ENCODE measurements at places on chromosomes 2 and 18.

- peak; percentile 6 for DNase-seq
Observed at GRCh38 chr2:158113741-158114295, 12.1 kb downstream of the UPP2 start.

DNA sequence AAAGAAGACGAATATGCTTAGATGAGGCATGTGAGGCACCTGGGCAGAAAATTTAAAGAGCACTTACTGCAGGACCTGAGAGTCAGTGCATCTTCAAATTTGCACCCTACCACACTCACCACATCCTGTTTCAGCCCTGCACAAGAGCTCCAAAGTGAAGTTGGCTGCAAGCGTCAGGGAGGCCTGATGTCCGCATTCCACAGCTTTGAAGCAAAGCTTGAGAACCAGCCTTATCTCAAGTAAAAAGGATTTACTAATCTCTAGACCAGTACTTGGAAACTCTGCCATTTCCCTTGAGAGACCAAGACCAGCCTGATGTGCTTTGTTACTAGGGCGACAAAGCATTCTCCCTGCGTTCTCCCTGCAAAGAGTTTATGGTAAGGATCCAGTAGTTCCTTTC is 3.4 kb upstream of the ASNSD1 start:
- DNase-seq: no peak

DNA sequence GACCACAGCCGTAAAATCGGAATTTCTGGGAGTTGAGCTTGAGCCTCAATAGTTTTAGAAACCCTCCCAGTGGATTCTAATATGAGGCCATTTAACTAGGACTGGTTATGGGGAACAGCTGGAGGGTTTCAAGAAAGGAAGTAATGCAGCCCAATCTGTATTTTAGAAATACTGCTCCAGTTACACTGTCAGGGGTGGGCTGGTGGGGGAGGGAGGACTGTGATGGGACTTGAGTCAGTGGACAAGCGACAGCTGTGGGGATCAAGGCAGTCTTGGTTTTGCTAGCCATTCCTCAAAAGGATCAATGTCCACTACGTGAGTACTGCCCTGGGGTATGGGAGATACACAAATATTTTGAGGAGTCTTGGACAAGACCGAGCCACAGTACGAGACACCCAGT is 34.8 kb downstream of the ASB1 start:
- DNase-seq: no peak

DNA sequence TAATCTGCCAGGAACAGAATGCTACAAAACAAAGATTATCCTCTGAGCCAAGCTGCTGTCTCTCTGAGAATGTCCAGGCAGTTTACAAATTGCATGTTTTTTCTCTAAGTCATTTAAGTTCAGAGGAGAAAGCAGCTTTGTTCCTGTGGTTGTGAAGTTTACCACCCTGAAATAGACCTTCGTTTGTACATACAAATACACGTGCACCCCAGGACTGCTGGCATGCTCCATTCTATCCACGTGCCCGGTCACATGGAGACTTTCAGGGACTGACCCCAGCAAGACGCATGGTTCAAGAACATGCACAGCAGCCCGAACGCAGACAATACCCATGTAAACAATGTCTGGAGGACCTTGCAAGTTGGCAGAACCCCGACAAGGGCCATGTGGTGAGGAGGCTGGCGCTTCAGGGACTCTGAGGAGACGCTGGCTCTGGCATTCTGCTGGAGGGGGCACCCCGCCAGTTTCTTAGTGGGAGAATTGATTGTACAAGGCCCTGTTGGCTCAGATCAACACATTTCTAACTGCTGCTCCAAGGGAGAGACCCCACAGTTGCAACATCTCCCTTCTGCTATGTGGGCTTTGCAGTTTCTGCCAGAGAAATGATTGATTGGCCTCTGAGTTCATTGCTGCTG is 33.3 kb downstream of the FAM178B start:
- no peak for DNase-seq

GRCh38 chr2:19360966-19361321 is 2.5 kb upstream of the OSR1 start:
- no peak for DNase-seq

GRCh38 chr2:195613922-195614321 is 43.1 kb upstream of the SLC39A10 start:
- no peak for DNase-seq

GRCh38 chr2:43083710-43084698 is 142.4 kb downstream of the ZFP36L2 start:
- no peak for DNase-seq

DNA sequence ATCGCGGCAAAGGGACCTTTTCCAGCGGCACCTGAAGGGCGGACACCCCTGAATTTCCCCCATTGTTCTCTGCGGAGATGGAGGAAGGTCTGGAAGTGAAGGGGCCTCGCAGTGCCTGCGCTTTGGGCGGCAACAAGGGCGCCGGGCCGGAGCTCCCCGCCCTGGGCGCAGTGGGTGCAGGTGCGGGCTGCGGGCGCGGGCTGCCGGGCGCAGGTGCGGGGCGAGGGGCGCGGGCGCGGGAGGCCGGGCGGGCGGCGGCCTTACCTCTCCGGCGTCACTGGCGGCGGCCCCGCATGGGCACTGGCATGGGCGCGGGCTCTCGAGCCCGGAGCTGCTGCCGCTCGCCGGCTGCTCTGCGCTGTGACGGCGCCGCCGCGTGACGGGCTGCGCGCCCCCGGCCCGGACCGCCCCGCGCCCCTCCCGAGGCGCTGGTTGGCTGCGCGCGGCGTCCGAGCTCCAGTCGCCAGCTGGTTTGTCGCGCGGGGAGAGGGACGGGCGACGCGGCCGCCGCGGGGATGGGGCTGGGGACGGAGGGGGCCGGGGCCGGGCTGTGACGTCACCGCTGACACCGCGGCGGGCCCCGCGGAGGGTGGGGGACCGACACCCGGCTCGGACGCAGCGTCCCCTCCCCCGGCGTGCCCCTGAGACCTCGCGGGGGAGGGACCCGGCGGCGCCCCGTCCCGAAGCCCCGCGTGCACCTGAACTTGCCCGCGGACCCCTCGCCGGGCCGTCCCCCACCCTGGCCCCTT is at the start of gene KIF1A:
KIF1A (minus strand) TSS at position 362 of the 749 bp plus-strand sequence. CDS start 22,467 bp downstream, outside the sequence.
- DNase-seq: peak; percentile 78

- DNase-seq: no peak
Observed at GRCh38 chr2:69285379-69285894, 101.6 kb downstream of the GFPT1 start.

DNA sequence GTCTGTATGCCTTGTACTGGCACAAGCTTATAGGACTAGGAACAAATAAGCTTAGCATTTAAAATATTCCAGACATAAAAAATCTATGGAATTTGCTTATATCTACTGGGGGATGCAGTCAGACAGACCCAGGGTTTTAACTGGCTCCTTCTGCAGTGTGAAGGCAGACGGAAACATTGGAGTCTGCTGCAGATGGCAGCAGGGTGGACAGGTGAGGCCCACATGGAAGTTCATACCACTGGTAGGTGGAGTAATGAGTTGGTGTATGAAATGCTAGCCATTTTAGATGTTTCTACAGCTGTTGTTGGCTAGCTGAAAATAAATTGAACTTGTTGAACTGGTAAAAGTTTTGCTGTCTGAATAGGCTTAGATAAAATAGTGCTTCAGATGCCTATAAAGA is 17.7 kb downstream of the SPTBN1 start:
- no peak for DNase-seq

- no peak for DNase-seq
Observed at GRCh38 chr2:234679301-234679740, 182.4 kb upstream of the ARL4C start.

GRCh38 chr2:138272524-138273195 is 228.9 kb upstream of the SPOPL start:
- no peak for DNase-seq

DNA sequence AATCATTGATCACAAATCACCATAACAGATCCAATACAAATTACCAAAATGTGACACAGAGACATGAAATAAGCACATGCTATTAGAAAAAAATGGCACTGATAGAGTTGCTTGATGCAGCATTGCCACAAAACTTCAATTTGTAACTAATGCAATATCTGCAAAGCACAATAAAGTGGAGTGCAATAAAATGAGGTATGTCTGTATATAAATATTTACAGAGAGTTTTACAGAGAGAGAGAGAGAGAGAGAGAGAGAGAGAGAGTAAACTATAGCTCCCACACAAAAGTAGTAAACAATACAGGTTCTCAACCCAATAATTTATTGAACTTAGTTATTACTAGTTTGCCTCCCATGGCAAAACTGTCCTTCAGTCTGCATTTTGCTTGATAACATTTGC is 1807.0 kb downstream of the SUCLG1 start:
- DNase-seq: no peak

GRCh38 chr2:133270550-133270949 is 297.7 kb downstream of the NCKAP5 start:
- no peak for DNase-seq

DNA sequence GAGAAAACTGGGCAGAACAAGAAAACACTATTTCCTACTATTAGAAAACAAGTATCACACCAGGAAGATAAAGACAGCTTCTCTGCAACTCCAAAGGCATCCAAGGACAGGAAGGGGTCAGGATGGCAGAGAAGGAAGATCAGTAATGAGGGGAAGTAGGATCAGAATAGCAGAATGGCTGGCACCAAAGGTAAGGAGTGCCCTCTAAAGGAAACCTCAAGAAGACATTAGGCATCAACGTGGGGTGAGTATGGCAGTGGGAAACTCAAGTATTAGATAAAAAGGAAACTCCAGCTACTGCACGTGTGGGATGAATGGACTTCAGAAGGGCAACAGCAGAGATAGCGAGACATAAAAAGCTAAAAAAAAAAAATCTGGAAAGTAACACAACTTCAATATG is 25.9 kb downstream of the HDLBP start:
- no peak for DNase-seq

DNA sequence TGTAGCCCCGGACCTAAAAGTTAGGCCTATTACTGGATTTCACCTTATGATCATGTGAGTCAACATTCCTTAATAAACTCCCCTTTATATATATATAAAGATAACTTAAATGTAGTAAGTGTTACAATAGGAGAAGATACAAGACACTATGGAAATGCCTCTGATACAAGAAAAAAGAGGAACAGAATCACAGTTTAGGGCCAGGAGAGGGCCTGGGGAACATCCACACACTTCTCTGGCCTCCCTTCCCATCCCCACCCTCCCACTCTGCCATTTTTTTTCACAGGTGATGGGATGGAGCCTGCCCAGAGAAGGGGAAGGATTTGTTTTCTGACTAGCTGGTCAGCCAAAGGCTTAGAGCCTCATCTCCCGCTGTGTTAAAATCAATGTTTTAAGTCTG is 6.4 kb downstream of the CDC42EP3 start:
- no peak for DNase-seq

GRCh38 chr18:6917072-6917471 is 187.6 kb downstream of the ARHGAP28 start:
- DNase-seq: no peak

DNA sequence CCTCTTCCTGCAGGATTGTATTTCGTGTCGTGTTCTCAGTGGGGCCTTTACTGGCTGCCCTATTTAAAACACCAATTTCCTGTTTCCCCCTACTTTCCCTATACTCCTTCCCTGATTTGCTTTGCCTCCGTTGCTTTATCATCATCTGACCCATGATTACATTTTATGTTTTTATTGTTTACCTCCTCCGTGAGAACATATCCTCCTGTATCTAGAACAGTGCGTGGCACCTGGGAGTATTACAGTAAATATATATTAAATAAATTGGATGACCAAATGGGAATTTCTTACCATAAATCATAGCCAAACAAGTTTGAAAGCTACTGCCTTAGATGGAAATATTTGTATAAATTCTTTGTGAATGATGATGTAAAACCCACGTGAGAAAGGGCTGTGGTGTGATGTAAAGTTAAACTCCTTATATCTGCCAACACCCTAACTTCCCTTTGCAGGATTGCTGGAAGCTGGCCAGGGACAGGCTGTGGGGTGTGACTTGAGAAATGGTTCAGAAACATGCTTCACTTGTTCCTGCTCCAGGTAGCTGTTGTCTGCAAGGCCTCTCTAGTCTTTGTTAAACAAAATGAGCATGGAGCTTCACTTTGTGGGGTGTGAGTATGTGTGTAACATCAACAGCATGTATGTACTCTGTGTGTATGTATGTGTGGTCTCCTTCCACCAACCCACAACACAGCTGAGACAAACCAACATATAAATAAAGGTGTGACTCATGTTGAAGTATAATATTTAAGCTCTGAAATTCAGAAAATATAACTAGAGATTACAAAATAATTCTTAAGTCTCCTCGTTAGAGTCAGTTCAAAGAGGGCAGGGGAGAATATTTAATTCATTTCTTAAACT is 40.3 kb downstream of the LHCGR start:
- DNase-seq: no peak

- DNase-seq: no peak
Observed at GRCh38 chr2:133078667-133079411, 408.8 kb upstream of the LYPD1 start.

DNA sequence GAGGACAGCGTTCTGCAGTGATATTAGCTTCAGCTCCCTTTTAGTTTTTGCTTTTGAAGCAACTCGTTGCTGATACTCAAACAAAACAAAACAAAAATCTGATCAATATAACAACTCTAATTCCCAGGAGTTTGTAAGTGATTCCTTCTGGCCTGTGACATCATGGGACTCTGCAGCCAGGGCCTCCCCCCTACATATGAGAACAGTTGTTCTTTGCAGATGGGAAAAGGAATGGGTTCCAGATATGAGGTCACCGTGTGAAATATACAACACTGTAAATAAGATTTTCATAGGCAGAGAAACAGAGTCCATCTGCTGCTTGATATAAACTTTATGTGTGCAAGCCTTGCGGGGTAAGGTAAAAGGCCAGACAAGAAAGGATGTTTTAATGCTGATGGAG is 56.7 kb downstream of the DIS3L2 start:
- DNase-seq: no peak

GRCh38 chr2:234328444-234328990 is 168.4 kb downstream of the ARL4C start:
- no peak for DNase-seq

DNA sequence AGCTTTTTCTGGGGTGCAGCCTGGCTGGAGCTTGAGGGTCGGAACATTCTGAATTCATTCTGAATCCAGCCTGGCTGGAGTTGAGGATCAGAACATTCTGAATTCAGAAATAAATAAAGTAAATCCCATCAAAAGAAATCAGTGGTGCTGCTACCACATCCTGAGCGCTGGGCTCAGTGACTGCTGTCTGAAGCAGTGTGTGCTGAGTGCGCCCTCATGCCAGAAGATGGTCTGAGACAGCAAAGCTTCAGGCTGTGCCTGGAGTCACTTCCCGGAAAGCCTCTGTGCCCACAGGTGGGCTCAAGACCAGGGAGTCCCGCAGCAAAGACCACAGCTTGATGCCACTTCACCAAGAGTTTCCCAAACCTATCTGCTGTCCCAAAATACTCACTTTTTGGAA is 187.9 kb downstream of the VAPA start:
- no peak for DNase-seq

DNA sequence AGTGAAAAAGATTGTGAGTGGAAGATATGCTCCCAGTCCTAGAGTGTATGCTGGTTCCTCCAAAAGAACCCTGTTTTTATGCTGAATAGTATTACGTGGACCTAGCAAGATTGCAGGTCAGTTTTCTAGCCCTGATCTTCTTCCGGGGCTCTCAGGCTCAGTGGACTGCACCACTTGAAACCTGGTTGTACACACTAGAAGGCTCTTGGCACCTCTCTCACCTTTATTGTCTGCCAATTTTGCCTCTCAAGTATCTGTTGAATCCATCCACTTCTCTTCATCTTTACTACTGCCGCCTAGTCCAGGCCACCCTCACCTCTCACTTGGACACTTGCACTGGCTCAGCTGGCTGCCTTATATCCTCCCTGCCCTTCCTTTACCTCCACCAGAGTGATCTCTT is 16.8 kb downstream of the TTC39C start:
- no peak for DNase-seq

GRCh38 chr2:212030709-212031108 is 507.9 kb downstream of the ERBB4 start:
- no peak for DNase-seq

- DNase-seq: no peak
Observed at GRCh38 chr2:239832490-239833268, 192.5 kb downstream of the NDUFA10 start.

All from NCI-H1105 treated with DMSO at 0.1 percent for 48 hours (cell line).